ENCODE measurements at places on chromosomes 1 and 21.
A peak's percentile ranks its signal among the peaks of the same experiment; 100 is the strongest.

DNA sequence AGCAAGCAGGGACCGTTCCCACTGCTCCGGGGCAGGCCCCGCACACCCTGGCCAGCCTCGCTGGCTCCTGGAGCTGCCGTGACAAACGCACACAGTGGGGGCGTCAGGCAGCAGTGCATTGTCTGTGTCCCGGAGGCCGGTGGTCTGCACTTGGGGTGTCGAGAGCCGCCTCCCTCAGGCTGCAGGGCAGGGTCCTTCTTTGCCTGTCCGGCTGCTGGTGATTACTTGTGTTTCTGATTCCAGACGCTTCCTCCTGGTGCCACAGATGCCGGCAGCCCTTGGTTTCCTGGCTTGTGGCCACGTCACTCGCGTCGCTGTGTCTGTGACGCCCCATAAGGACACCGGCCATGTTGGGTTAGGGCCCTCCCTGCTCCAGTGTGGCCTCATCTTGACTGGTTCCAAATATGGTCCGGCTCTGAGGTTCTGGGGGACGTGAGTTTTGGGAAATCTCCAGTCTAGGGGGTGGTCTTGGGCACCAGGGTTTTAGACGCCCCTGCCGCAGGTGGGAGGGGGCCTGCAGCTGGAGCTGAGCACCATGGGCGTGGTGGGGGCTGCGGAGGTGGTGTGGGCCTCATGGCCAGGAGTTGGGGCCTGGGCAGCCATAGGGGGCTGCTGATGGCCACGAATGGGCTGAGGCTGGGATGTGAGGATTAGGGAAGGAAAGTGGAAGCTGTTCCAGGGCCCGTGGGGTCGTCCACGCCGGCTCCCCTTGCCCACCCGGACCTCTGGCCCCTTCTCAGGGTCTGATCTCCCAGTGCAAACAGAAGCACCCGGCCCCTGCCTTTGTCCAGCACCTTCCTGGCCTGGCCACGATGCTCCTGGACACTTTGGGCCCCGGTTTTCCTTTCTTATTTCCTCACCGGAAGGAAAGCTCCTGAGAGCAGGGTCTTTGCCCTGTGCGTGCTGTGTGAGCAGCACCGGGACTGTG is 41.0 kb downstream of the SLX9 start:
- H3K36me3 ChIP-seq: peaks cover 13% of the 10 kb centered on the region
- H3K4me3 ChIP-seq: no peak overlapping the region
- no peak for DNase-seq
- H3K4me1 ChIP-seq: no peaks in the 10 kb centered on the region

DNA sequence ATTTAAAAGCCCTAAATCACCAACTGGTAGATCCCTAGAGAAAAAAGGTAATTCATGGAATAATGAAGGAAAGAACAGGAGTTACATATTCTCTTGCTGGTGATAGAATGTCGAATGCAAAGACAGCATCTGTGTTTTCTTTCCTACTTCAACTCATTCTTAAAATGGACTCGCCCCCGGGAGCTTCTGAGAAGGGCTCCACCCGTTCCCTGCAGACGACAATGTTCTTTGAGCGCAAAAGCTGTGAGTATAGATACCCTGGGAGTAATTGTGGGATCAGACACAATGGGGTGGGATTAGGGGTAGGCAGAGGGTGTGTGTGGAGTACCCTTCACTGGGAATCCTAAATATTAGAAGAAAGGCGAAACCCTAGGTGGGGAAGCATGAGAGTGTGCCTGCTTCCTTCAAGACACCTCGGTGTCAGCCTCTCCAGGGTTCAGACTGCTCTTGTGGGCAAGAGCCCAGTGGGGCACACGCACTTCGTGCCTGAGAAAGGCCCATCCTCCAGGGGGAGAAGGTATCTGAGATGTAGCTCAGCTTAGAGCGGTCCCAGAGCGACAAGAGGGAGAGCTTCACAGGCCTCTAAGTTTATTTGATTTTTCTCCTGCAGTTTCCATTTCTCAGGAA is 123.3 kb upstream of the DPYD start:
- no peak overlapping the region for H3K27ac ChIP-seq
- H3K36me3 ChIP-seq: no peaks in the 10 kb centered on the region
- no peak for DNase-seq
- peaks cover 6% of the 10 kb centered on the region for H3K4me1 ChIP-seq

DNA sequence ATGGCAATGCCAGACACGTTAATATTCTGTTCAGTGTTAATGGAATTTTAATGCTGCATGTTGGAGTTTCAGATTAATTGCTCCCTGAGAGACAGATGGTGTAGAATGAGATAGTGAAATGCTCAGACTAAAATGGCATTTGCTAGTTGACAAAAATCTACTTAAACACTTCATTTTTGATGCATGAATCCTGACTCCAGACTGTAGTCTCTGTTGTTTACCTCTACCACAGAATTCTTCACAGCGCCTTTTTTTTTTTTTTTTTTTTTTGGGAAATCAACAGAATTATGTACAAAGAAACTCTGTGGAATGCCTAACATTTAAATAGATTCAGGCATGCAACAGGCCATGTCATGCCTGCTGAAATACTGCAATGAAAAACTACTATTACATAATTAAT is 111.3 kb downstream of the PLPPR5 start:
- H3K4me1 ChIP-seq: no peaks in the 10 kb centered on the region
- no peak for DNase-seq
- H3K27me3 ChIP-seq: no peaks in the 10 kb centered on the region

- no peaks in the 10 kb centered on the region for H3K27me3 ChIP-seq
- no peak overlapping the region for H3K4me3 ChIP-seq
- H3K27ac ChIP-seq: no peak overlapping the region
- DNase-seq: no peak
Observed at GRCh38 chr1:73042403-73042802, 760.1 kb upstream of the NEGR1 start.

- peaks cover 20% of the 10 kb centered on the region for H3K4me1 ChIP-seq
- H3K27ac ChIP-seq: peak within 1 kb of the TSS; percentile 85
- H3K4me3 ChIP-seq: peak within 1 kb of the TSS; percentile 65
Observed at GRCh38 chr1:9128520-9129265, at the start of gene GPR157. GPR157 (minus strand) TSS chr1:9129102; CDS start chr1:9129027, 75 bp downstream.
